T-helper 22 cell (primary cell): ENCODE measurements at places on chromosomes 6 and 20.

DNA sequence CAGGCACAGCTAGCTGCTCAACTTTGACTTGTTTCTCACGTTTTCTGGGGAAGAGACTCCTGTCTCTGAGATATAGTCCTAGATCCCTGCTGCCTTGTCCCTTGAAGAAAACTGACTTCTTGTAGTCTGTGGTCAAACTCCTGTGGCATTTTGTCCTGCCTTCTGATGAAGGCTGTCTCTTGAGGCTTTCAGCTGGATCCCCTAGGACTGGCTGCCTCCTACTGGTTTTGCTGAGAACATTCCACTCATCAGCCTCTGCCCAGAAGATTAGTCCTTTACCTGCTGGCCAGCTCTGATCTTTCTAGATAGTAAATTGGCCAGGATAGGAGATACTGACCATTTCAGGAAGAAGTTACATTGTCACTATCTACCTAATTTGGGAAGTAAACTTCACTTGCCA, 71.9 kb upstream of the CNR1 start:
- no peak for DNase-seq

DNA sequence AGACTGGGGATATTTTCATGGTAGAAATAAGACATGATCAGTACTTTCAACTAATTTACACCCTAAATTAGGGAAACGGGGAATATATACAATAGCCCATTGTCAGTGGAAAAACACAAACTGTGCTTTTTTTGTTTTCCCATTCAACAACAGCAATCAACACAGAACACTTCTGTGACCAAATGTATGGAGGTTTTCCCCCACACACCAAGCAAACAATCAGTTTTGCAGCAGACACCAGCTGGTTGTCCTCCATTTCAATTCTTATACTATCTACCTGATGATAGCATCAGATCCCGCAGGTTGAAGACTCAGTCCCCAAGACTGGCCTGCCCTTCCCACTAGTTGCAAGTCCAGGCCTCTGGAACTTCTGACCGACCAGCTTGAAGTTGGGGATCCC, 4.5 kb downstream of the HINT3 start:
- DNase-seq, result no peak

GRCh38 chr6:168527451-168528210, 86.6 kb downstream of the SMOC2 start:
- no peak for DNase-seq

- DNase-seq, result no peak
Observed at GRCh38 chr6:111222341-111222740, 135.0 kb downstream of the SLC16A10 start.

DNA sequence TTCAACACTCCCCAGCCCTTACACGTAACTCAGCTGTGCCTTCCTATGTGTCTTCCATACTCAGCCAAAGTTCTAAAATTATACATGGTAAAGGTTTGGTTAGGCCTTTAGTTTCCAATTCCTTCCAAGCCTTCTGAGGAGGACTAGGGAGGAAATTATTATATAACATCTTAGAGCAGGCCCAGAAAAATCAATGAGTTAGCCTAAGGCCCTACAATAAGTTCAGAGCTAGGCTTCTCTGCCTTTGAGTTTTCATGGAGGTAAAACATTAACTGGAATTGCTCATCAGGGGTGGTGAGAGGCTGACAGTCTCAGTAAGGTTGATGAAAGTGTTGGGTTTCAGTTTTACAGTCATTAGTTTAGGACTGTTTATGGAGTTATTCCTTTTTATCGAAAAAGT, 286.0 kb downstream of the ADGB start:
- DNase-seq, result no peak

- DNase-seq, result no peak
Observed at GRCh38 chr6:938271-938905, 245.4 kb upstream of the EXOC2 start.

GRCh38 chr6:97850458-97851212, 567.6 kb upstream of the MMS22L start:
- no peak for DNase-seq

DNA sequence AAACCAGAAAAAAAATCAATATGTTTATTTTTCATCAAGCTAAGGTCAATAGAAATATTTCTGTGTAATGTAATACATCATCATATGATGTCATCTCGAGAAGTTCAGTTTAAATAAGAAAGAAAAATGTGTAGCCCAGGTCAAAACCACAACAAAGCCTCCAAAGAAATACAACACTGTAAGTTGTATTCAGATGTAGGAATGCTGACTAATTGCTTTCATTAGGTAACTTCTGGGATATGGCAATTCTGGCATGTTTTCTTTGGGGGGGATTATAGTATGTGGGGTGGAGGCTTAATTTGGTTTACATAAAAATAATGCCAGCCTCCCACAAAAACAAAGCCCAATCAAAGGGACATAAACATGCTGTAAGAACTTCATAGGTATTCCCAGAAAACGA, 881.8 kb upstream of the CITED2 start:
- DNase-seq, result no peak

DNA sequence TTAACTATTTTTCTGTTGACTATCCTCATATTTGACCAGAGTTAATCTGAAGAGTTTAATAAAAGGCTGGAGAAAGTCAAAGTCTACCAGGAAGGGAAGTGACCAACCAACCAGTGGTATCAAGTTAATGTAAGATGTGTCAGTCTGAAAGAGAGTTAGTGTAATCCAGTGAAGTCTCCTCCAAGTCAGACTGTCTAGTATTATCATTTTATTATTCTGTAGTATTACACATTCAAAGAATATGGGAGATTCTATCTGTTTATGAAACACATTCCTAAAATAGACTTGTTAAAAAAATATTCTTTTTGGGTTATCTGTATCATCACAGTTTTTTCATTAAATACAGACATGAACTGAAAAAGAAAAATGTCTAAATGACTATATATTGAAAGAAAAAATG, 194.4 kb downstream of the BTBD9 start:
- no peak for DNase-seq

DNA sequence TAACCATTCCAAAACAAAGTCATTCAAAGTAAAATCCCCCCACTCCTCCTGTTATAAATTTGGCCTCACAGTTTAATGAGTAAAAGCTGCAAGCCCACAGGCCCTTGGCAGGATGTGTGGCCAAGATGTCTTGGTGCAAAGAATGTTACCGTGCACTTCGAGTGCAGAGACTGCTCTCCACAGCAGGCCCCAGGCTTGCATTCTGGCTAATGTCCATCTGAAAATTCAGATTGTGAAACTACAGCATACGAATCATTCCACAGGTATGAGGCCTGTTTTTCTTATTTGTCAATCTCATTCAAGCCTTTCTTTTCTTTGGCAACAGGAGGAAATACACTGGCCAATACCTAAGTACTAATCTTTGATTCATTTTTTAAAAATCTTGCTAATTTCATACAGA, 7.1 kb downstream of the RPS6KA2 start:
- DNase-seq, result no peak

DNA sequence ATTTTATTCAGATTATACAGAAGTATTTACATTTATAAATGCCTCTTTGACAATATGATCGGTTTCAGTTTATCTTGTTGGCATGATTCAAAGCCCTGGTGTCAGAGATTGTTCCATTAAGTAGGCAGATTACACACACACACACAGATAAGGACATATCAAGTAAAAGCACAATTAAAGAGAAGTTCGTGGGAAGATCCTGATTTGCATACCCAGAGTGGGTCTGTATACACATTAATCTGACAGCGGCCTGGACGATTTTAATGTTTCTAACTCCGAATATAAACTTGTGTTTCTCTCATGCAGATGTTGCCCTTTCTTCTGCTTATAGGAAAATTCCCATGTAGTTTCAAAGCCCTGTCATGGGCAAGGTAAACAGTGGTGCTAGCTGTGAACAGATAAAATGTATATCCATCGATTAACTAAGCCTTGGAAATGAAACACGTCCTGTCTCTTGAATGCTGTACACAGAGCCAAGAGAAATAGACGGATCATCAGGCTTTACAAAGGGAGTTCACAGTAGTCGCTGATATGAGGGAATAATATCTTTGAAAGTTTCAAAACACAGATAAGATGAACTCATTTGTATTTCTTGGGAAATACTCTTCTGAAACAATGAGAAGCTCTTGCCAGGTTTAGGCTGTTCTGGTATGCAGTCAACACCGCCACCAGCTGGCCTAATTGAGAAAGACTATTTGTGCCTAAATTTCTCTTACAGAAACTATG, 108.2 kb upstream of the GMDS start:
- no peak for DNase-seq

DNA sequence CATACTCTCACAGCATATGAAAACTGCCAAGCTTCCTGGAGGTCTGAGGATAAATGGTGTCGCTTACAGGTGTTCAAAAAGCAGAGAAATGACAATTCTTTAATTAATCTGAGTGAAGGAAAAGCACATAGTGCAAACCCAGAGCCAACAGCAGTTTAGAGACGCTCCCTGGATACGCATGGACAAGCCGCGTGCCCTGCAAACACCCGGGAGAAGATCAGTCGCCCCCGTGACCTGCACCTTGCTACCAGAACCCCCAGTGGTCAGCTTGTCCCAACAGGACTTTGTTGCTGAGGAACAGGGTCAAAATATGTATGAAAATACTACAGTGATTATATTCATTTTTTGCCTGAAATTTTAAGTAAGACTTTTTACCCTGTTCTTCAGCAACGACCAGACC, 93.9 kb downstream of the PSMG4 start:
- DNase-seq, result no peak

GRCh38 chr6:25041485-25042035, 105.8 kb upstream of the RIPOR2 start:
- DNase-seq, result no peak

DNA sequence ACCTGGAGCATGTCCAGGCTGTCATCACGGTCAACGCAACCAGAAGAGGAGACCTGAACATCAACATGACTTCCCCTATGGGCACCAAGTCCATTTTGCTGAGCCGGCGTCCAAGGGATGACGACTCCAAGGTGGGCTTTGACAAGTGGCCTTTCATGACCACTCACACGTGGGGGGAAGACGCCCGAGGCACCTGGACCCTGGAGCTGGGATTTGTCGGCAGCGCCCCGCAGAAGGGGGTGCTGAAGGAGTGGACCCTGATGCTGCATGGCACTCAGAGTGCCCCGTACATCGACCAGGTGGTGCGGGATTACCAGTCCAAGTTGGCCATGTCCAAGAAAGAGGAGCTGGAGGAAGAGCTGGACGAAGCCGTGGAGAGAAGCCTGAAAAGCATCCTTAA, 49.5 kb downstream of the BFSP1 start:
- DNase-seq, result no peak

DNA sequence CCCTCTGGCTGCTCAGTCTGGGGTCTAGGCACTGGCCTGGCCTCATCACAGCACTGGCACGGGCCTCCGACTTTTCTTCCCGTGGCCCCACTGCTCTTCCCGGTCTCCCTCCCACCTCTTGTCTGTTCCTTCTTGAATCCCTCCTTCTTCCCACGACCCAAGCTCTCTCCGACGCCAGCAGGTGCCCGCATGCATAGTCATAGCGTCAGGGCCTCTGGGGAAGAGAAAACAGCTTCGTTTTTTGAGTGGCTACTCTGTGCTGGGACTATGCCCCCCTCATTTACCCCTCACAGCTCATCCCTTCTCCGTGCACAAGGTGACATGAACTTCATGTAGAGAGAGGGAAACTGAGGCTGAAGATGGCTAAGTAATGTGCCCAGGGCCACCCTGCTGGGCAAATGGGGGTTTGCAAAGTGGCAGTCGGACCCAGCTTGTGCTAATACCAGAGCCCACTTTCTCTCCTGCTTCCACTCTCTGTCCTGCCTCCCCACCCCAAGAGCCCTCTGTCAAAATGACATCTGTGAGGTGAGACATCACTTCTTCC, 59.2 kb downstream of the SYNJ2 start:
- no peak for DNase-seq

- no peak for DNase-seq
Observed at GRCh38 chr6:144657691-144658090, 372.6 kb downstream of the UTRN start.

DNA sequence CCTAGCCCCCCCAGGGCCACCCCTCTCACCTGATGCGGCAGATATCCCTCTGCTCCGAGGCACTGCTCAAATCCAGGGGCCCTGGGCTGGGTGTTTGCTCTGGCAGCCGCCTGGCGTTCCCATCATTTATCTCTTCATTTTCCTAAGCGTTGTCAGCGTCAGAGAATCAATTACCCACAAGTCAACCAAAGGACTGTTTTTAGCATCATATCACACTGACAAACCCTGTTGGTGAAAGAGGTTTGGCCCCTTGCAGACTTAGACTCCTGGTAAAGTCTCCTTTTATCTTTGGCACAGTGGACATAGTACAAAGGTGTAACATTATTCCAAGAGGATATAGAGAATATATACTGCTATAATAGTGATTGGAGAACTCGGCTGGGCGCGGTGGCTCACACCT, at the start of gene GHRH:
GHRH (minus strand) TSS at position 101 of the 400 bp plus-strand sequence. CDS start 4,925 bp downstream, outside the sequence.
- no peak for DNase-seq

- DNase-seq, result no peak
Observed at GRCh38 chr6:134619789-134620188, 301.9 kb upstream of the SGK1 start.

- DNase-seq, result no peak
Observed at GRCh38 chr20:3106658-3107463, 22.3 kb upstream of the AVP start.

GRCh38 chr6:116166369-116166768, 40.4 kb upstream of the COL10A1 start:
- DNase-seq, result no peak

- DNase-seq, result no peak
Observed at GRCh38 chr6:13851330-13851729, 37.0 kb upstream of the MCUR1 start.

- DNase-seq, result no peak
Observed at GRCh38 chr6:134477991-134478635, 160.2 kb upstream of the SGK1 start.

DNA sequence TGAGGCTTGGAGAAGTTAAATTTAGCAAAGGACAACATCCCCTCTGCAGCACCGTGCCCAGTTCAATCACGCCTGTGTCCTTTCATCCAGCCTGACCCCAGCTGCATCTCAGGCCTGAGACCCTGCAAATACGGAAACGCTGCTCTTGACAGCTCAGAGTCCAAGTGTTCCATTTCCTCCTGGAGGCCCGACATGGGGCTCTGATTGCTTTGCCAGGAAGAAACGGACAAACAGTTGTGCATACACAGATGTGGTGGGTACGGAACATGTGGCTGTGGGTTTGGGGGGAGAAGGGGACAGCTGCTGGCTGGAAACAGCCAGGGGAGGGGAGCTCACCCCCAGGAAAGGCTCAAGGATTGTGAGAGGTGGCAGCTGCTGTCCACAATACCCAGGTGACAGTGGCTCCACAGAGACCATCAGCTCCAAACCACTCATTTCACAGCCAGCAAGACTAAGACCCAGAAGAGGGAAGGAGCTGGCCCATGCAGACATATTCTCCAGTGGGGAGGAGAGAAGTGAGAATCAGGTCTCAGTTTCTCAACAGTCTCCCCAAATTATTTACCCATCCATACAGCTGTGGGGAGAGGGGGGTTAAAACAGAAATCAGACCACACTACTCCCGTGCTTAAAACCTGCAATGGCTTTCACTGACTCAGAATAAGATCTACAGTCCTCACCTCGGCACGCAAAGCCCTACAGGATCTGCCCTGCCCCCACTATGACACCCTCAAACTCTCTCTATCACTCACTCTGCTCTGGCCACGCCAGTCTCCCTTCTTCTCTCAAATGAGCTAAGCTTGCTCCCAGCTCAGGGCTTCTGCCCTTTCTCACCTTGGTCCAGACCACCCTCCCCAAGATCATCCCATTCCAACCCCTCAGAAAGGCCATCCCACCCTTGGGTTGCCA, 89.1 kb downstream of the PREX1 start:
- DNase-seq, result no peak

- DNase-seq, result no peak
Observed at GRCh38 chr6:126461045-126461444, 121.1 kb downstream of the CENPW start.

GRCh38 chr20:2138396-2138795, 36.8 kb downstream of the STK35 start:
- DNase-seq, result no peak
